ENCODE measurements at places on chromosomes 5 and 9. TPM values are rescaled to one million over a fixed set of nuclear protein-coding genes. Genes with fewer than 3 reads are reported as not detected.
A peak's percentile ranks its signal among the peaks of the same experiment; 100 is the strongest.

Gene BOD1
- total RNA-seq, result 24.1 TPM

DNA sequence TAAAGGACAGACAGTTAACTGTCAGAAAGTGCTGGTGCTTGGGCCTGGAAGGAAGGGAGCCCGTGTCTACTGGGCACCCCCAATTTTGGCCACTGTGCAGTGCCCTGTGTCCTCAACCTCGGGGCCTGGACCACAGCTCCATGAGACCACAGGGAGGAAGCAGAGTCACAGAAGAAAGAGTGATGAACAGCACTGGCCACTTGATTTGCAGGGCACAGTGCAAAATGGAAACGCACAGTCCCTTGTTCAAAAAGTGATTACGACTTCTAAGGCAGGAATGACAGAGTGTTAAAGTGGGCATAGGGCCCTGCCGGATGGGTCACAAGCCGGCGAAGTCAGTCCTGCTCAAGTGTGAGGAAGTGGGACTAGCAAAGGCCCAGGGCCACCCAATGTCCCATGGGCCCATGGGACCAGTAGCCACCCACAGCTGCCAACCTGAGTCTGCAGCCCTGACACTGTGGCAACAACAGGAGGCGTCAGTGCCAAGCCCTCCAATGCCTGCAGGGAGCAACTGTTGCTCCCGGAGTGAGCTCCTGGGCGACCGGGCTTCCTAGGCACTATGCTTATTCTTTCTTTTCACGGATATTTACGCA is 85.4 kb downstream of the ADAMTS2 start:
- no peak overlapping the region for H3K4me3 ChIP-seq
- H3K36me3 ChIP-seq, result no peaks in the 10 kb centered on the region
- no peaks in the 10 kb centered on the region for H3K4me1 ChIP-seq
- DNase-seq, result no peak
- H3K27me3 ChIP-seq, result no peaks in the 10 kb centered on the region

GRCh38 chr5:55021410-55021809 is 2.6 kb upstream of the GZMK start:
- peaks cover 41% of the 10 kb centered on the region for H3K4me1 ChIP-seq
- peak overlapping the region; percentile 18 for H3K27ac ChIP-seq
- peaks cover 5% of the 10 kb centered on the region for H3K36me3 ChIP-seq
- no peak overlapping the region for H3K4me3 ChIP-seq
- no peak for DNase-seq

DNA sequence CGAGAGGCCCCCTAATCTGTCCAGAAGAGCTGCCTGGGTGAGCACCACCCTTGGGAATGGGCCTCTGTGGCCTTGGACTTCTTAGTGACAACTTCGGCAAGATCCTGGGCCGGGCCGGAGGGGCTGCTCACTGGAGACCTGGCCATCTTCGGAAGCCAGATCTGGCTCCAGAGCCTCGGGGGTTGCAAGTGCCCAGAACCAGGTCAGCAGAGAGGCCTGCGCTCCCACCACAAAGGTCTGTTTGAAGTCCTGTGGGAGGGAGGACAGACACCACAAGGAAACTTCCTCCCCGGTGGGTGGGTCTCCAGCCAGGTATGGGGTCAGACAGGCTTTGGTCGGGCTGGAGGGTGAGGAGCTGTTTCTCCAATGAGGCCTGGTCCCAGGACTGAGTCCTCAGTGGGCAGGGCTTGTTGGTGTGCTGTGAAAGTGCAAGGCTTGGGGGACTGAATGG is 86.1 kb downstream of the DAB2IP start:
- H3K4me1 ChIP-seq, result no peaks in the 10 kb centered on the region
- no peaks in the 10 kb centered on the region for H3K36me3 ChIP-seq
- no peak overlapping the region for H3K27ac ChIP-seq
- peaks cover 33% of the 10 kb centered on the region for H3K27me3 ChIP-seq

- H3K4me1 ChIP-seq, result peaks cover 59% of the 10 kb centered on the region
- peak overlapping the region; percentile 98 for H3K27ac ChIP-seq
- no peak for DNase-seq
- H3K36me3 ChIP-seq, result peaks cover 5% of the 10 kb centered on the region
These were observed 711 bp downstream of the PGGT1B start for GRCh38 chr5:115262011-115262320.

GRCh38 chr5:67021521-67021920 is 175.1 kb downstream of the CD180 start:
- peaks cover 60% of the 10 kb centered on the region for H3K4me1 ChIP-seq
- no peaks in the 10 kb centered on the region for H3K27me3 ChIP-seq
- H3K36me3 ChIP-seq, result peaks cover 9% of the 10 kb centered on the region

- peak overlapping the region; percentile 90 for H3K27ac ChIP-seq
- DNase-seq, result peak; percentile 64
- H3K36me3 ChIP-seq, result no peaks in the 10 kb centered on the region
- H3K4me1 ChIP-seq, result peaks cover 35% of the 10 kb centered on the region
These were observed 28.1 kb downstream of the NEK6 start for GRCh38 chr9:124285903-124286291.
